ENCODE measurements at places on chromosomes 3 and 15.

DNA sequence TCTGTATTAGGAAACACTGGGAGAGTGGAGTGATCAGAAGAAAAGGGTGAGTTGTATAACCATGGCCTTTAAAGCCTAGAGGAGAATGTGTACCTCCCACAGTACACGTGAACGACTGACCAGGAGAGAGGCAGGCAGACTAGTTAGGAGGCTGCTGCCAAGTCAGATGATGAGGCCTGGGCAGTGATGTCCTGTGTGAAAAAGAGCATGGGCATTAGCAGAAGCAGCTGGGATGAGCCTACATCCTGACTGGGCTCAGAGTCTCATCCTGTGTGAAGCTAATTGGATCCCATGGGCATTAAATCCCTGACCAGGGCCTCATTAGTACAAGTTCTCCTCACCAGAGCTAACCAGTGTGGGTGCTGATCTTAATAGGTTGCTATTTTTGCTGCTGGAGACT lies 89.1 kb upstream of the SLC2A2 start:
- no peak for DNase-seq

DNA sequence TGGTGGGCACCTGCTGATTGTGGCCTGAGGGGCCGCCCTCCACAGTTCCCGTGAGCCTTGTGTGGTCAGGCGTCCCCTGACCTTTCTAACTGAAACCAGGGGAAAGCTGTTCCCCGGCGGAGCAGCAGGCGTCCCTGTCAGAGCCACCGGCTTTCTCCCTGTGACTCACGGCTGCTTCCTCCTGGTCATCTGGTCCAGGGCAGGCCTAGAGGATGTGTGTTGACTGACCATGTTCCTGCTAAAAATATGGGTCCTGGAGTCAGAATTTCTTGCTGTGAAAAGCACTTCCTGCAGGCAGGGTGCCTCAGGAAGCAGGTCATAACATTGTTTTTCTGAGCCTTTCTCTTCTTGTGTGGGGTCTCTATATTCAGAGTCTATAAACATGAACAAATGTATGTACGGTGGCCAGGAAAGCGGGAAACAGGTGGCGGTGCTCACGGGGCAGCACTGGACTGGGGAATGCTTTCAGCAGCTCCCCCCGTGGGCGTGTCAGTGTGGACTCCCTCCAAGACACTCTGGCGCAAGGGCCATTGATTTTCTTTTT lies 38.4 kb upstream of the CGNL1 start:
- DNase-seq, result no peak

DNA sequence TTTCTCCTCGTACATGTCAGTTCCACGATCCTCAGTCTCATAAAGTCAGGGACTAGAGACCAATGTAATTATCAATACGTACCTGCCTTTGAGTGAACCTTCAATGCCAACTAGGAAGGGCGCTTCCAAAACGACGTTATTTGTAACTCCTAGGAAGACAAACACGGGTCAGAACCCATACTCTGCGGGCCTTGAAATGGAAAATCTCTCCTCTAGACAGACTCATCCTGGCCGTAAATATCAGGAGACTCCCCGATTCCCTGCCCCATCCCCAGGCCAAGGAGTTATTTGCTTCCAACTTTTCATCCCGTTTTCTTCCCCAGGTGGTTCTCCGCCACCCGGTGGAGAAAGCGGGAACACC lies 578 bp downstream of the OIP5 start:
- DNase-seq, result peak; percentile 51

DNA sequence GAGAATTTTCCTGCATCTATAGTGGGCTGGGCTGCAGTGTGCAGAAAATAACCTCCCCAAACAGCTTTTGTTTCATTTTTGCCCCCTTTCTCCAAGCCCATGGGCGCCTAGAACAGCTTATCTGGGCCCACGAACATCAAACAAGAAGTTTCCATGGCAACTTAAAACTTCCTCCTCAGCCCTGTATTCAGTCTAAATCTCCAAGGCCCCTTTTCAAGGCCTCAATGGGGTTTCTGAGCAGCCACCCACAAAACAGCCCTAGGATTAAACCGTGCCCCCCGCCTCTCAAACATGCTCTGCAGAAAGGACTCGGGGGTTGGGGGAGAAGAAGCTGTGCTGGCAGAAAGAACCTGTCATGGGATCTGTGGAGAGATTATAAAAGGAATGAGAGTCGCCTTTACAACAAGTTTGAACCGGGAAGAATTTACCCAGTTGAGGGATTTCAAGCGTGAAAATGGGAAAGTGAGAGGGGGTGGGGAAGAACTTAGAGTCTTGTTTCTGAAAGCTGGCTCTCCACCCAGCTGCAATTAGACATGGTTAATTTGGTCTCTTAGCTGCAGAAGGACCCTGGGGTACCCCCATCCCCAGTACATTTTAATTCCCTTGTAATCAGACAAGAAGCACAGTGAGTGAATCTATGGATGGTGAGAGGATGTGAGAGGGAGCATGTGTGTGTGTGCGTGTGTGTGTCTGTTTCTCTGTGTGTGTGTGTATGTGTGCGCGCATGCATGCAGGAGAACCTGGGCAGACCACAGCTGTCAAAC lies 4.3 kb upstream of the FAM107A start:
- DNase-seq, result no peak

GRCh38 chr3:112817797-112818196 lies 28.9 kb downstream of the CD200R1L start:
- no peak for DNase-seq

GRCh38 chr3:37197810-37198371 lies 23.5 kb upstream of the LRRFIP2 start:
- DNase-seq, result peak; percentile 94

- DNase-seq, result no peak
These were observed 170.1 kb downstream of the NSUN3 start for GRCh38 chr3:94232921-94233320.

- no peak for DNase-seq
These were observed 47.1 kb upstream of the SERPINI2 start for GRCh38 chr3:167521006-167521355.

DNA sequence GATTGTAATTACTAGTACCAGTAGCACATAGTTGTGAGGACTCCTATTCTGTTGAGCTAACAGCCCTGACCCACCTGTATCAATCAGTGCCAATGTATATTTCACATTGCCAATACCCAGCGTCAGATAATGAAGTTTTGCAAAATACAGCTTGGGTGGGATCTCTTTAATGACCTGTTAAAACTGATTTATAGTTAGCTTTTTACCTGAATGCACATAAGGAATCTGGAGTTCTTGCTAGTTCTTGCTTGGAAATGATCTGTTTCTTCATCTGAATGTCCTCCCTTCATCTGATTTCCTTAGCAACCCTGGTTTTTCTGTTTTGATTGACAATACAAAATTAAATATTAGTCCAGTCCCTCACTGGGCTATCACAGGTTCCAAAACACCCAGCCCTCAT lies 62.8 kb downstream of the LIPC start:
- DNase-seq, result no peak

DNA sequence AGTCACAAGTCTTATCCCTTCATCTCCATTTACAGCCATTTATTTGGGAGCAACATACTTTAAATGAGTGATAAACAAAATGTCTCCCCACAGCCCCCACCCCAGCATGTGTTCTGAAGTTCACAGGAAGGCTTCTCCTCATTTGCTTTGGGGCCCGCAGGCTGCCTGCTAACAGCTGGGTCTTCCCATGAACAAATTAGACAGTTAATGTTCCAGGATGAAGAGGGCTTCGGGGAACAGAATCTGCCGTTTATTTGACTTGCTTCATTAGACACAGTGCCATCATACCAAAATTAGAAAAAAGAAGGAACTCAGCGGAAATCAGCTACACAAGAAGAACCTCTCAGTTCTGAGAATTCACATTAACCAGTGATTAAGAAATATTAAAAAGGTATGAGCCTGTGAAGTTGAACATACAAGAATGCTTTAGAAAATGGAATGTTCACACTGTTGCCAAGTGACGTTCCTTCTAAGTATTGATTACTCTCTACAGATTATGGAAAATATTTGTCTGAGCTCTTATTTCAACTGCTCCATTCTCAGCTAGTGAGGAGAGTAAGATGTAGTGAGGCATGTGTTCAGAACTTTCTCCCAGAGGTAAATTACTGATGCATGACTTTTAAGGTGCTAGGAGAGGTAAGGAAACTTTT lies 107.5 kb upstream of the THBS1 start:
- DNase-seq, result no peak

DNA sequence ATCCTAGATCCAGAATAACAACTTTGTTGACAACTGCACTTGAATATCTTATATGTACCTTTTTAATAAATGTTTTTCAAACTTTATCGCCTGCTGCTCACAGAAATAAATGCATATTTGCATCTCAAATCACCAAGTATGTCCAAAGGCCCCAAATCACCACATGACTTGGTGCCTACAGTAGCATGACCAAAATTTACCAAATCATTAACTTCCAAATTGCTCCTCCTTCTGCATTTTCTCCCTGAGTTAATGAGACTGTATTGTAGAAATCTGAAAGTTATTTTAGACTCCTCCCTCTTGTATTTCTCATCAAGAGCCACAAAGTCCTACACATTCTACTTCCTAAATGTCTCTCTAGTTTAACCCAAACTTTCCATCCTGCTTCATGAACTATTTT lies 635.5 kb upstream of the NAALADL2 start:
- DNase-seq, result no peak

- no peak for DNase-seq
These were observed 67.4 kb downstream of the XXYLT1 start for GRCh38 chr3:195203606-195204005.

- DNase-seq, result no peak
These were observed 162.4 kb upstream of the LRRN1 start for GRCh38 chr3:3636815-3637214.

GRCh38 chr15:101615414-101615985 lies 36.7 kb downstream of the TM2D3 start:
- peak; percentile 46 for DNase-seq

DNA sequence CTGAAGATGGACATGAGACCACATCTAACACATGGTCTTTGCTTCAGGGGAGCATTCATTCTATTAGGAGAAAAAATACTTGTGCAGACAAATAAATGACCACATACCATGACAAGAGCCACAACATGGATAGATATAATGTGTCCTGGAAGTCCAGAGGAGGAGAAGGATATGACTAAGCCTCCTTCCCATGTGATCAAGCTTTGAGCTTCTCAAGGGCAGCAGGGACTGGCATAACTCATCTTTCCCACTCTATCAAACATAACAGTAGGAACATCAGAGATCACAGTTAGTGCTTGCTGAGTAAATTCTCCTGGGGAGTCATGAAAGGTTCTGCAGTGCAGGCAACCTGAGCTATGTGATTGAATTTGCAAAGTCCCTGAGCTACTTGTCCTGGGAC lies 86.0 kb upstream of the LPP start:
- peak; percentile 71 for DNase-seq

DNA sequence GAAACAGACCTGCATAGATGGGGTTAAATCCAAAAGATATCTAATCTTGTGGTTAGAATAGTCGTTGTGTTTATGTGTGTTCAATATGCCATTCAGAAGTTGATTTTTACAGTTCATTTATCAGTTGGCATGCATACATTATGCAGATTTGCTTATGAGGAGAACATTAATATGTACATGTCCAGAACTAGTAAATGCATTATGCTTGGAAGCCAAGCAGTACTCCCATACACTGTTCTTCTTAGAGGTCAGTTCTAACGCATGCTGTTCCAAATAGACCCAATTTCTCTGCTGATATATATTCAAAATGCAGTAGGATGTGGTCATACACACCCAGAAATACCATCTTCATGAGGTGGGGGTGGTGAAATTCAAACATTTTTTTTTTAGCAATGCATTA lies 956 bp downstream of the FGF12 start:
- no peak for DNase-seq

DNA sequence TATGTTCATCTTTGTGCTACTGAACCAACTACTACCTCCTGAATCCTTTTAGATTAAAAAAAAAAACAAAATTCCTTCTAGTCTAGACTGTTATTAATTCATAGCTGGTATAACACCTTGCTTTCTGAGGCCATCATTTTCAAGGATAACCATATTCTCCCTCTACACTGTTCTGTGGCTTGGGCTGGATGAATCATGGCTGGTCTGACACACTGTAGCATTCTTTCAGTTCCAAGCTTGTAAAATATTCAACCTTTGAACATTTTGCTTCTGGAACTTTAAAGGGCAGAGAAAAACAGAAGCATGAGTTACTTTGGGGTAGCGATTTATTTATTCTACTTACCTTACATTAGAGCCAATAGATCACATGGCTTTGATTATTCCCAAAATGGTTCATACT lies 7.6 kb downstream of the HSPBAP1 start:
- peak; percentile 81 for DNase-seq

DNA sequence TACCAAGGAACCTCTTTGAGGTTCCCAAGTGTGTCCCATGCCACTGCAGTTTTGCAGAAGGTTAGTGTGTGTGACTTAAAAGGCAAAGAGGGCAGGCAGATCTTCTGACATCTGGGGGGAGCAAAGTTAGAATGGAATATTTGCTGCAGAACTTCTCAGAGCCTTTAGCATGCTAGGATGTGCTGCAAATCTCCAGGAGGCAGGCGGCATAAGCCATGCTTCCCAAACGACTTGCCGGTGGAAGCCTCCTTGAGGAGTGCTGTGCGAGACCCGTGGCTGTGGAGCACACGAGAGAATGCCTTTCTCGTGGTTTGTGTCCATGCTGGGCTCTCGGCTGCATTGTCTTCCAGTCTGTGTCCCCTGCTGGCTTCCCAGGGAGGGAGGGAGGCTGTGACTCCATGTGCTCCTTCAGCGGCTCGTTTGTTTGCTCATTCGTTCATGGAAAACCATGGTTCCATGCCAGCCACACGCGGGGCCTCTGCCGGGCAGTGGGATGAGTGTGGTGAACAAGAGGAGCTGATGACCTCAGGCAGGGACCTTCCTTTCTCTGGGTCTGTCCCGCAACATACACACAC lies 13.8 kb downstream of the HDAC11 start:
- no peak for DNase-seq

- peak; percentile 79 for DNase-seq
These were observed 271.4 kb upstream of the RARB start for GRCh38 chr3:25156626-25157025.

GRCh38 chr3:128343287-128344051 lies 123.2 kb downstream of the DNAJB8 start:
- DNase-seq, result peak; percentile 65

DNA sequence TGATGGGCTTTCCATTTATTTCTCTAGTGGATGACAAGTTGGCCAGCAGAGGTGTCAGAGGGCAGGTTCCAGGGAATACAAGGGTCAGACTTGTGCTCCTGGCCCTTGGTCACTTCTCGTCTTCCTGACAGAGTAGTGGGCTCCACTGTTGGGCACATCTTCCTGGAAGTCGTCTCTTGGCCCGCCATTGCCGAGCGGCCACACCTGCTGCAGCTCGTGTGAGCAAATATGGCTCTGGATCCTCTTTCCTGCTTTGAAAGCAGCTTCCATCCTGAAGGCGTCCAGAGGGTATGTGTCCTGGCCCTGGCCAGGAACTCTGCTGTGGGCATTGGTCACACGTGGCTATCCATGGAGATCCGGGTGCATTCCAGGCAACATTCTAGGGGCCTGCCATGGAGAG lies 100.2 kb downstream of the SNRPN start:
- DNase-seq, result no peak

- DNase-seq, result no peak
These were observed 92.8 kb upstream of the BCL6 start for GRCh38 chr3:187838016-187838540.

DNA sequence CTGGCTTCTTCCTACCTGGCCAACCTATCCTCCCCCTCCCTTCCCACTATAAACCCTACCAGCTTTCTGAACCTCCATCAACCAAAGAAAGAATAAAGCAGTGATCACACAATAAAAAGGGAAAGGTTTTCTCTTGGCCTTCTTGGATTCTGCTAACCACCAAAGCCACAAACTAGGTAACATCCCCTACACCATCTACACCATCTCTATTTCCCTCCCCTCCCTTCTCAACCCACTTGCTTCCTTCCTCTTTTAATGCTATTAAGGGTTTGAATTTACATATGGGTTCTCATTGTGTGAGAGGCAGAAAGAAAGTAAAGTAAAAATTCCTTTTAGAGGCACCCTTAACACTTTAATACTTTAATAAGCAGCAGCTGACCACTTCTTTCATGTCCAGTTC lies 25.8 kb upstream of the RSL24D1 start:
- DNase-seq, result no peak
